MM.1S (cell line): ENCODE measurements at places on chromosomes 3 and 15.
A peak's percentile ranks its signal among the peaks of the same experiment; 100 is the strongest.

DNA sequence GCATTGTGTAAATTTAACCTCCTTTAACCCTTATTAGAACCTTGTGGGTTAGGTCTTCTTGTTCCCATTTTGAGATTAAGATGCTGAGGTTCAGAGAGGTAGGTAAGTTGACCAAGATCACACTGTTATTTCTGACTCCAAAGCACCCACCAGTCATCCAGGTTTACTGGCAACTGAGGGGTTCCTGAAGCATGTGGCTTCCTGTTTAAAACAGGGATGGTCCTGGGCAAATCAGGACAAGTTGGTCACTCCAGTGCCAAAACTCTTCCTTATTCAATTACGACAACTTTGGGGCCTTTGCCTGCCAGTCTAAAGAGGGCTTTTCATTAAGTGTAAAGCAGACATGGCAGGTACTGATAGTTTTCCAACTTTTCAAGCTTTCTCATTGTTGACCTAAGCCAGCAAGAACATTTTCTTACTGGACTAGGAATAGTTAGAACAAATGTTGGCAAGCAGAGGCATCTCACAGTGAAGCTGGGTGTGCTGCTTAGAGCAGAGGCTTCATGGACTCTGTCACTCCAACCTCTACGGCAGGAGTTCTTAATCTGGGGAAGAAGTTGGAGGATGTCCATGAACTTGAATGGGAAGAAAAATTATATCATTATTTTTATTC is 149.4 kb upstream of the ADAMTS9 start:
- no peak for DNase-seq

DNA sequence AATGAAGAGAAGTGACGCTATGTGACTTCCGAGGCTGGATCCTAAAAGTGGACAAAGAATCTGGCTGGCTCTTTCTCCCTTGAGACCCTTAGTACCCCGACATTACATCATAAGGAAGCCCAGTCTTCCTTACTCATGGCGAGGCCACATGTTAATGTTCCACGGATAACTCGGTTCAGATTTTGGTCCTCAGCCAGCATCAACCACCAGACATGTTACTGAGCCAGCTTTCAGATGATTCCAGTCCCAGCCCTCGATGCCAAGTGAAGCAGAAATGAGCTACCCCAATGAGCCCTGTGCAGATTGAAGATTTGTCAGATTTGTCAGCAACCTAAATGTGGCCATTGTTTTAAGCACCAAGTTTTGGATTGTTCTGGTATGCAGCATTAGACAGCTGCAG is 46.6 kb downstream of the SLCO2A1 start:
- no peak for DNase-seq

DNA sequence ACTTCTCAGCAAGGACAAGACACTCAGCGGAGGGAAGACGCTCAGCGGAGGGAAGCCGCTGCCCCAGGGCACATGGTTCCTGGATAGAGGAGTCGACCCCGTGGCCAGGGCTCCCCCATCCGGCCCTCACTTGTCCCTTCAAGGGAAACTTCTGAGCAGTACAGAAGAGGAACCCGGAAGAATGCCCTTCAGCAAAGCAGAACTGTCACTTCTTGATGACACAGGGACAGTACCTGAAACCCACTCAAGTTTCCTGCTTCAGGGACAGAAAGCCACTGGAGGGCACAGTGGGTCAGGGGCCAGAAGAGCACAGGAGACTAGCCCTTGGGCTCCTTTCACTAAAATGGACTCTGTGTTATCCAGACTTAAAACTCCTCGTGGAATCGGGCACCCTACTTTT is 97.8 kb upstream of the RPL32 start:
- no peak for DNase-seq

- DNase-seq: no peak
Observed at GRCh38 chr3:160450846-160451245, 1.3 kb upstream of the TRIM59 start.

DNA sequence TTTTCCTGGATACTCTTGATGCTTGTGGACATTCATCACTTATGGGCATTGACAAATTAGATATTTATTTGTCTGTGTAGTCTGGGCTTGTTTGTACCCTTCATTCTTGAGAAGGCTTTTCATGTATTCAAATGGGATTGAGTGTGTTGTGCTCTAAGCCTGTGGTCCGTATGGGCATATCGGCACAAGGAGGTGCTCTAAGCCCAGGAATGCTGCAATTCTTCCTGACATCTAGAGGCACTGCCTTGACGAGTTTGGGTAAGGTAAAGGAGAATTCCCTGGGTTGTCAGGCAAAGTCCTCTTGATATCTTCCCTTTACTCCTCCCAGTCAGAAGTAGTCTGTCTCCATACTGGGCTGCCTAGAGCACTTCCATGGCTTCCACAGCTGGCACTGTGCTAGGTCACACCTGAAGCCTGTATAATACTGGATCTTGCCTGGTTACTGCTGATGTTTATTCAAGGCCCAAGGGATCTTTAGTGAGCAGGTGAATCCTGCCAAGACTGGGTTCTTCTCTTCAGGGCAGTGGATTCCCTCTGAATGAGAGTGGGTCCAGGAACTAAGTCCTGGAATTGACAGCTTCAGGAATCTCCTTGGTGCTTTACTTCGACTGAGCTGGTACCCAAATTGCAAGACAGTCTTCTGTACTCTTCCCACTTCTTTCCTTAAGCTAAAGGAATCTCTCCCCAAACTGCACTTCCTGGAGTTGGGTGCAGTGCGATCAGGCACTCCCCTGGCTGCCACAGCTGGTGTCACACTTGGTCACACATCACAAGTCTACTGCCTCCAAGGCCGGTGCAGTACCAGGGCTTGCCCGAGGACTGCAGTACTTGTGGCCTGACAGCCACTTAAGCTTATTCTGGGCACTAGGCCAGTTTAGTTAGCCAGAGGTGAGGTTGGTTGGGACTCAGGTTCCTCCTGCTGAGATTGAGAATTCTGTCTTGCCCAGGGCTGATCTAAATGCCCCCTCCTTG is 46.0 kb downstream of the GALK2 start:
- DNase-seq: no peak

- DNase-seq: no peak
Observed at GRCh38 chr3:49352281-49352680, 5.9 kb downstream of the GPX1 start.

- no peak for DNase-seq
Observed at GRCh38 chr3:172175254-172175599, 135.8 kb downstream of the FNDC3B start.

DNA sequence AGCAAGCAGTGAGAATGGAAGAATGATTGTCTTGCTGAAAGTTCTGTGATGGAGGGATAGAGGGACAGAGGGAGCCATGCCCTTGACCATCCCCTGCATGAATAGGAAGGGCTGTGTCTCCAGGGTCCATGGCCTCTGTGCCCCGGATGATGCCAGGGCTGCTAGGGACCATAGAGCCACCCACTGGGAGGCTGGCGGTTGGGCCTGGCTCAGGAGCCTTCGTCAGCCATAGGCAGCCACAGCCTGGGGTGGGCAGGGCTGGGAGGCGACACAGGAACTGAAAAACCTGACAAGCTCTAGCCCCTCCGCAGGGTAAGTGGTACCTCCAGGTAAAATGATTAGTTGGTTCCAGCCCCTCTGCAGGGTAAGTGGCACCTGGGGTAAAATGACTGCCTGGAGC is 19.1 kb upstream of the LAMP3 start:
- DNase-seq: no peak

DNA sequence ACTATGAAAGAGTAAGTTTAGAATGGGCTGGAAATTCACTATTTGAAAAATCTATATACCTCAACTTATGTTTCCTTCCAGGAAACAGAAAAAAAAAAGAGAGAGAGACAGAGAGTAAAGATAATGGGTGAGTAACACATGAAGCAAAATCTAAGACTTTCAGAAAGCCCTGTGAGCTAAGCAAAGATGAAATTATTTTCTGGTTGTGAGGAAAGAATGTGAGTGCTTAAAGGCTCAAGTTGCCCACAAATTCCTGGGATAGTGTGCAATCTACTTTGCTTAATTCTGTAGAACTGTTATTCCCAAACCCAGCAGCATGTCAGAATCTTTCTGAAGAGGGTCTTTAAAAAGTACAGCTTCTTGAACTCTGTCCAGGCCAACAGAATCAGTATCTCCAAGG is 337.7 kb upstream of the AGTR1 start:
- DNase-seq: no peak

- no peak for DNase-seq
Observed at GRCh38 chr15:61951949-61952348, 108.3 kb downstream of the VPS13C start.

DNA sequence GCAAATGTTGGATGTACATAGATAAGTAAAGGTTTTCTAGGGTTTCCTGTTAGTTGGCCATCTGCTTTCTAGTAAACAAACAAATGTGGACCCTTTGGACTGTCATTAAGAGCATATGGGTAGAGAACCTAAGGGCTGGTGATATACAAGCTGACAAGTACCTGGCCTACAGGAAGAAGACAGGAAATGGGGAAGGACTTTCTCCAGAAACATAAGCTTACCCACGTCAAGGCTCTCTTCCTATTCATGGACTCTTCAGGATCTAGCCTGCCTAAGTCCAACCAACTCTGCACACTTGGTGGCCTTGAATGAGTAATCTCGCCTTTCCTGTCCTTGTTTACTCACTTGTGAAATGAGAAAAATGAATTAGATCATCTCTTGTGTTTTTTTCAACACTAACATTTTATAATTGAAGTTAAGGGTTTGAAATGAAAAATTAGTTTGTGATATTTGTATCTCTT is 22.2 kb upstream of the GOLIM4 start:
- DNase-seq: no peak

DNA sequence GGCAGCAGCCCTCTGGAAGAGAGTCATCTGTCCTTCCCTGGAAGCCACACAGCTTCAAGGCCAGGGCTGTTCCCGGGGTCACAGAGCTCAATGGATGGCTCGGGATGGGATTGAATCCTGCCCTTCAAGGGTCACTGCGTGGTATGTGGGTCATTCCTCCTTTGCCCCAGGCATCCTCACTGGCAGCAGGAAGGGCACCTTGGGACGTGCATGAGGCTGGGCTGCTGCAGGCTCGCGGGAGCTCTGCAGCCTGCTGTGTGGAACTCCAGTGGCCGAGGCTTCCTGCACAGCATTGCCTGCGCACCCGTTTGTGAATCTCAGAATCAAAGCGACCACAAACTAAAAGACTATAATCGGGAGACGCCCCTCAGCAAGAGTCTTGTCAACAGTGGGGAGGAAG is 60.7 kb downstream of the PCSK6 start:
- no peak for DNase-seq

DNA sequence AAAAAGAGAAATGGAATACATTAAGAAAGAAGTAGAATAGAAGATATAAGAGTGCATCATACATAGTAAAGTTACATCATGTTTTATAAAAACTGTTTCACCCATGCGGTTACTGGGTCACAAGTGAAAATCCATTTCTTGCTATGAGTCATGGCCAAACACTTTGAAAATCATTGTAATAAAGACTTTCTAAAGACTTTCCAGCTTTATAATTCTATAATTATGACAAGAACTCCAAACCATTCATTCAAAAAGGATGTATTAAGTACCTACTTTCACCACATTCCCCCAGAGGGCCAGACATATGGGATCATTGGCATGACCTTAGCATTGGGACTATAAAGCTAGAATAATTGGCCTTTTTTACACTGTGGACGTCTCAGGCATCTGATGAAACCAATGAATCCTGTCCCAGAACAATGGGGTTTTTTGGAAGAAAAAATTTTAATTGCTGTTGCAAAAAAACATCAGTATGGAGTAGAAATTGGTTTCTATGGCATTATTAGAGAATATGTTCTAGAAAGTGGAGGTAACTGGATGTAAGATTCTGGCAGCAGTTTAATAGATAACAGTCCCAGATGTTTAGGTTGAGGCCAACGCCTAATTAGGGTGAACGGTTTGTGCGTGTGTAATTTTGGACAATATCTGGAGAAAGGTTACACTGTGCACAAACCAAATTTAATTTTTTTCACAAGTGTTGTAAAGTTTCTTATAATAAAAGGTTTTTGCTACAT is 3.3 kb upstream of the SKIC8 start:
- no peak for DNase-seq

GRCh38 chr15:69576948-69577351 is 124.3 kb downstream of the RPLP1 start:
- DNase-seq: peak; percentile 42

DNA sequence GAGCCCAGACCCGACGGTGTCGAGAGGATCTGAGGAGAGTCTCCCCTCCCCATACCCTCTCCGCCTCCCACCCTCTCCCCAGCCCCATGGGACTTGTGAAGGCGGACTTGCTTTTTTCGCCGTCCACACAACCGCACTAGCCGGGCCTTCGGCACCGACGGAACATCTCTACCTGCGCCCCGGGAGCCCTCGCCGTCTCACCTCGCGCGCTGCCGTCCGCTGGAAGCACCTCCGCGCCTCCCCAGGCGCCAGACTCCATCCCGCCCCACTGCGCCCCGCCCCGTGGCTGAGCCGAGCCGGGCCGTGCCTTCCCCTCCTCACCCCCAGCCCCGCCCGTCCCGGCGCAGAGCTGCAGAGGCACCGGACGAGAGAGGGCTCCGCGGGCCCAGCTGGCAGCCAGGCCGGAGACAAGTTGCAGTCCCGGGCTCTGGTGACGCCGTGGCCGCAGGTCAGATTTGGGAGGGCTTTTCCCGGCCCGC is at the start of the genes DUOX1 and DUOXA1:
Gene DUOX1 (plus strand): TSS at position 344 of the 479 bp plus-strand sequence. CDS start 1,973 bp downstream, outside the sequence.
Gene DUOXA1 (minus strand): TSS at position 229 of the 479 bp plus-strand sequence. CDS start 6,865 bp downstream, outside the sequence.
- DNase-seq: peak; percentile 9

DNA sequence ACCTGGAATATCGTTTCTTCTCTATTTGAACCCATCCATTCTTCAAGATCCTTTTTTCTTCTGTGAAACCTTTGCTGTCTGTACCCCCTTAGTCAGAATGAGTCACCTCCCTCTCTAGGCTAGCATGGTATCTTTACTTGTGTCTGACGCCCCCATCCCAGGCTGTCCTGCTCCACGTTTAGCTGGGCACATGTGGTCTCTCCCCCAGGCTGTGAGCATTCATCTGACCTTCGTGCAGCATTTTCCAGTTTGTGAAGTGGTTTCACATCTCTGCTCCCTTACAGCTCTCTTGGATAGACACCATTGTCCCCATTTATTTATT is 14.3 kb upstream of the TLE3 start:
- DNase-seq: no peak

DNA sequence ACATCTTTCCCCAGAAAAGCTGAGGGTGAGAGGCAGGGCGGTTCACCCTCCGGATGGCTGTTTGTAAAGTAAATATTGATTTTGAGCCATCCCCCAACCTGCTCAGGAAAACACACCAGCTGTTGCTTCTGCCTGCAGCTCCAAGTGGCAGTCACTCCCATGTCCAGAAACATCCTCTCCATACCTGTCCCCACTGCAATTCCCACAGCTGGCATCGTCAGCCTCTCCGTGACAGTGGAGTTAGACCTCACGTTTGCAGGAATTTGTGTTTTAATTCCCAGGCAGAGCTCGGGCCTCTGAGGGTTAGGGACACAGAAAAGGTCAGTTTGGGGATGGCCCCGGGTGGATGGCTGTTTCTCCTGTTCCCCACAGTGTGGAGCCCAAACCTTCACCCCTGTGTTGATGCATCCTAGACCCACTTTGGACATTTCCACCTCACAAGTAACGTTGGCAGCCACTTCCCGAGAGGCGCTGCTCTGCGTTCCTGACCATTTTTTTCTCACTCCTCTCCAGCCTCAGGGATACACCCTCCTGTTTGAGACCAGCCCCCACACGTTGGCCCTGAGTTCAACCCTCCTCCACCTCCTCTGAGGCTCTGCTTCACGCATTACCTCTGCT is 11.8 kb upstream of the FAM174B start:
- DNase-seq: no peak

- DNase-seq: no peak
Observed at GRCh38 chr3:12467746-12468145, 16.5 kb upstream of the TSEN2 start.

- no peak for DNase-seq
Observed at GRCh38 chr15:45185903-45186770, 1.6 kb downstream of the SHF start.
